ENCODE measurements at places on chromosomes 7 and 10.

GRCh38 chr7:115066634-115067033 lies 144.7 kb downstream of the MDFIC start:
- DNase-seq: no peak

- DNase-seq: no peak
Measured at GRCh38 chr7:145152589-145152988, 316.7 kb upstream of the TPK1 start.

GRCh38 chr7:33495207-33495606 lies 365.8 kb downstream of the BBS9 start:
- DNase-seq: no peak

DNA sequence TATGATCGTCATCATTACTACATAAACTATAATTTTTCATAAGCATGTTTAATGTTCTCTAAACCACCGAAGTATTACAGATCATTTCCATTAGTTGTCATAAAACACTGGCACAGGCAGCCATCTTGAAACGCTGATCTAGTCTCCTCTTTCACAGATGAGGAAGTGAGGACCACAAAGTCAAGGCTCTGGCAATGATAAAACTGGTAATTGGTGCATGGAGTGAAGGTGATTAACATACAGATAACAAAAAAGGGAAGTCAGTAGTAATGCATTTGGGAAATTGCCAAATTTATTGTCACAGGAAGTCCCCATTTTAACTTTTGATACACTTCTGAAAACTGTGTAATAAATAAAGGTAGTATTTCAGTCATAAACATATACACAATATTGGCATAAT lies 49.3 kb downstream of the FBXL13 start:
- DNase-seq: no peak

- DNase-seq: no peak
Measured at GRCh38 chr7:114369294-114369693, 45.3 kb upstream of the FOXP2 start.

DNA sequence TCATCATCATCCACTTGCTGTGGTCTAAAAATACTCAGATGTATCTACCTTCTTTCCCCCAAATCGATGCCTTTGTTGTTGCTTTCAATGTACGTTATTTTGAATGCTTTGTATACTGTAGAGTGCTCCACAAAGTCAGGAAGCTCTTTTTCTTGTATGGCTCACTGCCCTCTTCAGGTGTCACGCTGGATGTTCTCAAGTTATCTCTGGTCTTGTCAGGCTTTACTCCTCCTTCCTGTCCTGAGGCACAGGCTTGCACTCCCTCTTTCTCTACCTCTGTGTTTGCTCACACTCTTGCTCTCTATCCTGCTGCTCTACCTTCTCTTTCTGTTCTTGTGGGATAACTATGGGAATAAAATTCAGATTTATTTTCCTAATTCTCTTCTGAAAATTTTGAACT lies 381.3 kb downstream of the NRG3 start:
- no peak for DNase-seq

DNA sequence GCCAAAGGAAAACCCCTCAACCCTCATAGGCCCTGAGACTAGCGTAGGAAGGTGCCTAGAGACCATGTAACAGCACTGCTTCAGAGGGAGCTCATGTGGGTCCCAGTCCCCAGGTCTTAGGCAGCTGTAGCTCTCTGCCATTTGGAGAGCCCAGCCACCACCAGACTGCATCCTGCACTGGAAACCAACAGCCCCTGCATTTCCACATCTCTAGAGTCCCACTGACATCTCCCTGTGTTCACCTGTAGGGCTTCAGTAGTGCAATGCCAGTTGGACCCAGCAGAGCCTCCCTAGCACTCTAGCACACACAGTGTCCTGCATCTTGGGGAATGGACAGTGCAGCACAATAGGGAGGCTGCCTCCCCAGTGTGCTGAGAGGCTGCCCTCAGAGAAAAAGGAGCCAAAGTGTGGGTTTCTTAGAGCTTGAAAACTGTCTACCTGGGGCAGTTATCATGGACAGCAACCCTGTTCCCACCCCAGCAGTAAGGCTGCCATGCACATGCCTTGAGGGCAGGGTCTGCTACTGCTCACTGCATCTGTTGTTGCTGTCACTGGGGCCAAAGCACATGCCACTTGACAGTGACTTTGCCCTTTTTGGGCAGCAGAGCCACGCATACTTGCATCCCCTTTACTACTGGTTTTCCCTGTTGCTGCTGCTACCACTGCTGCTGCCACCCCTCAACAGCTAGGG lies 46.7 kb upstream of the ANTXRL start:
- no peak for DNase-seq
